ENCODE measurements at places on chromosomes 3 and 15.

DNA sequence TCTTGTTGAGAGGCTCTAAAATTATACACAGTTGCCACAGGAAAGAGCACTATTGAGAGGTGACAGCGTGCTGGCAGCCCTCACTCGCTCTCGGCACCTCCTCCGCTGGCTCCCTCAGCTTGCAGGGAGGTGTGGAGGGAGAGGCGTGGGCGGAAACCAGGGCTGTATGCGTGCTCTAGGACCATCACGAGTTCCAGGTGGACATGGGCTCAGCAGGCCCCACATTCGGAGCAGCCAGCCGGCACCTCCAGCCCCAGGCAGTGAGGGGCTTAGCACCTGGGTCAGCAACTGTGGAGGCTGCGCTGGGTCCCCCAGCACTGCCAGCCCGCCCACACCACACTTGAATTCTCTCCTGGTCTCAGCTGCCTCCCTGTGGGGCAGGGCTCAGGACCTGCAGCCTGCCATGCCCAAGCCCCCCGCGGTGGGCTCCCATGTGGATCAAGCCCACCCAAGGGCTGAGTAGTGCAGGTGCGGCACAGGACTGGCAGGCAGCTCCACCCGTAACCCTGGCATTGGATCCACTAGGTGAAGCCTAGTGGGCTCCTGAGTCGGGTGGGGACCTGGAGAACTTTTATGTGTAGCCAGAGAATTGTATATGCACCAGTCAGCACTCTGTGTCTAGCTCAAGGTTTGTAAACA is 460.6 kb upstream of the ALCAM start:
- DNase-seq: no peak

GRCh38 chr15:65783872-65784271 is 8.2 kb downstream of the DENND4A start:
- DNase-seq: no peak

GRCh38 chr15:60901647-60902046 is 327.5 kb downstream of the RORA start:
- no peak for DNase-seq

DNA sequence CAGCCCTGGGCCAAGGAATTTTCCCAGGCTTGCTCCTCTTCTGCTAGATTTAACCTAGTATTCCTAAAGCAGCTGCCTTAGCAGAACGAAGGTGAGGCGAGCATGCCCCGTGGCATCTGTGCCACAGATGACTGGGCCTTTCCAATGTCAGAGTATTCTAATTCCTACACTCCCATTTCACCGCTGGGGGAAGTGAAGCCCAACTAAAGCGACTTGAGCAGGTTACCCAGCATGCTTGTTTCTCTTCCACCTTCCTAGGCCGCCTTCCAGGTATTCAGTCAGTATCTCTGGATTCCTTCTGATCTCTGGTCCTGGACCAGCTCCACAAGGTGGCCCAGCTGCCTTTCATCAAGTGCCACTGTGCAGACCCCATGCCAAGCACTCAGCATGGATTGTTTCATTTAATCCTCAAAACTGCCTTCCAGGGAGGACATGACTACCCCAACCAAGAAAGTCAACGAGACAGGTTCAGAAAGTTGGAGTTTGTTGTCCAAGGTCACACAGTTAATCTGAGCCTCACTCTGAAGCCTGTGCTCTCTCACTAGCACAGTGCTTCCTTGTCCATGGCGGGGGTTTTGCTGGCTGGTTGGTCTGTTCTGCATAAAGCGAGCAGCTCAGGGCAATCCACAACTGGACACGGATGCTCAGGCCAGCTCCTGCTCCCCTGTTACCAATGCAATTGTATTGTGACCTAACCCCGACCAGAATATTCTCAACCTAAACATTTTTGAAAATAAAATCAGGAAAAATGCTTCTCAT is 15.1 kb downstream of the MYO5C start:
- DNase-seq: no peak

GRCh38 chr3:151268267-151269235 is 9.8 kb downstream of the P2RY14 start:
- no peak for DNase-seq

DNA sequence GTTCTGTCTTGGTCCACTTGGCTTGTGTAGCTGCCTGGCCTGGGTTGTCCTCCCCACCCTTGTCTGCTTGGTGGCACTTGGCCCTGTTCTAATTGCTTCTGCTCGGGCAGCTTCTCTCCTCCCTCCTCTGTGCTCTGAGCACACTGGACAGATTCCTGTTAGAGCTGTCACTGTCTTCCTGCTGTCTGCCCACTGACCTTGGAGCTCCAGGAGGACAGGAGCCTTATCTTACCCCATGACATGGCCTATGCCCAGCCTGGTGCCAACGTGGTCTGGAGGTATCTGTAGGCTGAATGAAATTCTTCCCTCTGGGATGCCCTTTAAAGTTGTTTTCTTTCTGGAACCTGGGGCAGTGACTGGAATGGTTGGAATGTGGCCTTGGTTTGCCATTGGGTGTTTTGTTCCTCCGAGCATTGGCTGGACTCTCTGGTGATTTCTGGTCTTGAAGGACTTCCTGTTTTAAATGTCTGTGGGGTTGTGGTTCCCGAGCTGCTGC is 94.1 kb downstream of the FAM43A start:
- DNase-seq: no peak

DNA sequence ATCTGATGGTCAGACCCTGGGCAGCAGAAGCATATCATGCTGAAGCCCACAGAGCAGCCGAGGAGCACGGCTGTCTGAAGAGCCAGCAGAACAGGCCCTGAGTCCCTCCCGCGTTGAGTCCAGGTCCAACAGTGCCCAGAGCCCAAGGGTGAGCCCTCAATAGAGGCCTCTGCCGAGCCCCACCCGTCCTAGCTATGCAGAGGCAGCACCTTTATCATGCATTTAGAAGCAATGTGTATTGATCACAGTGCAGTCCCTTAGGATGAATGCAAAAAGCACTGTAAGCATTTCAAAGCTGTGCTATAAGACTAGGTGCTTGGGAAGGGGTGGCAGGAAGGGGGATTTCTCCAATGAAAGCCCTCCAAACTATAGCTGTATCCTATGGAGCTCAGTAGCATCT is 208.5 kb downstream of the GABRB3 start:
- no peak for DNase-seq
